ENCODE measurements at places on chromosomes 2 and 18.

DNA sequence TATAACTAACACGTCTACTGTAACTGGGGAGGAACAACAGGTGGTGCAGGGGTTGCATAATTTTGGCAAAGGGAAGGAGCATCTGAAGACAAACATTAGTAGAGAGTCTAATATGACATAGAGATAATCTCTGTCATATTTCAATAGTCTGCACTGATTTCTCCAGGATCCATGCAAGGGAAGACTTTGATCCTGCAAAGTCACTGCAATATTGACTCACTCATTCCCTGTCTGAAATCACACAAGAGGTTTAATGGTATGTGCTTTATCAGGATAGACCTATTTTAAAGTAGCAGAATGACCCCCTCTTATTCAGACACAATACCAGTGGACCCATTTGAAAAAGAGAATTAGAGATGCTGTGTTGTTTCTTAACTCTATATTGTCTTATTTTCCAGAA is 98.7 kb upstream of the CAVIN2 start:
- no peak for DNase-seq

GRCh38 chr18:24031916-24032315 is 17.4 kb downstream of the TTC39C start:
- no peak for DNase-seq

DNA sequence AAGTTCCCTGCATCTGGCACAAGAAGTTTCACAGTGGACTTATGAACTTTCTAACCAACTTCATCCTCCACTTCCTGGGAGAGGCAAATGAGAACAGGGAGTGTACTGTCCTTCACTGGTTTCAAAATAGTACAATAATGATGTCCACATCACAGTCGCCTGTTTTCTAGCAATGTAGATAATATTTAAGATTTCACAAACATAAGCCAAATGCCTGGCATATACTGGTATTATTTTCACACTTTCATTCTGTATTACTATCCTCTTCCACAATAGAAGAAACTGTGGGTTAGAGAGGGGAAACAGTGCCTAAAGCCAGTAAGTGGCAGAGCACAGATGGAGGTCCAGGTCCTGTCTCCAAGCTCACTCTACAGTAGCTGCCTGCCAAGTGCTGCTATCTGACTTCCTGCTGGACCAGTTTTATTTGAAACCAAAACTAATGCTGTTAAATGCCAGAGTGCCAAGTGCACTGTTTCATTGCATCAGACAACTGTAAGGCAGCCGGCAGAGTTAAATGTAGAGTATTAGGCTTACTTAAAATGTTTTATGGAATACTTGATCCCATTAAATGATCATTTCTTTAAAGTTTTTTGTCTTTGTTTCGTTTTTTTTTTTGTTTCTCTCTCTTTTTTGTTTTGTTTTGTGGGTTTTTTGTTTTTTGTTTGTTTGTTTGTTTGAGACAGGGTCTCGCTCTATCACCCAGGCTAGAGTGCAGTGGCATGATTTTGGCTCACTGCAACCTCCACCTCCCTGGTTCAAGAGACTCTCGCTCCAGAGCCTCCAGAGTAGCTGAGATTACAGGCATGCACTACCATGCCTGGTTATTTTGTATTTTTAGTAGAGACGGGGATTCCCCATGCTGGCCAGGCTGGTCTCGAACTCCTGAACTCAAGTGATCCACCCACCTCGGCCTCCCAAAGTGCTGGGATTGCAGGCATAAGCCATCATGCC is 15.1 kb downstream of the COBLL1 start:
- no peak for DNase-seq

DNA sequence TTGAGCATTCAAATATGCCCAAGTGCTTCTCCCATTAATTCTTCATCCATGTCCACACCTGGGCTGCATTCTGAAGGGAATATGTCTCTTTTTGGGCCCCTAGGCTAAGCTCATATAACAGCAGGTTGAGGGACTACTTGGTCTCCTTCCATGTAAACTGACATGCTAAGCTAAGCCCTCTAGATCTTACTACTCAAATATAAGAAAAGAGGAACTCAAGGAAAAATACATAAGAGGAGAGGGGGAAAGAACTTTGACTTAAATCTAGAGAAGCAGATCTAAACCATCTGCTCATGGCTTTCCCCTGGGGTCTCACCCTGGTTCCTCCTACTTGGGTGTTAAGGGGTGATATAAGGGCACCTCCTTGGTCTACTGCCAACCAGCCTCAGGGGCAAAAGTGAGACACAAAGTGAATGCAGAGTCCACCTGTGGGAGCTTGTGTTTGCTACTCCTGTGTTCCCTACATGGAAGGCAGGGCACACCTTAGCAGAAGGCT is 19.8 kb upstream of the NFU1 start:
- no peak for DNase-seq

- DNase-seq = no peak
These were observed 122.3 kb downstream of the DDX1 start for GRCh38 chr2:15714002-15714401.

GRCh38 chr2:101961338-101962191 is 30.2 kb upstream of the IL1R2 start:
- peak; percentile 15 for DNase-seq

GRCh38 chr2:11963966-11964365 is 217.5 kb downstream of the LPIN1 start:
- no peak for DNase-seq

DNA sequence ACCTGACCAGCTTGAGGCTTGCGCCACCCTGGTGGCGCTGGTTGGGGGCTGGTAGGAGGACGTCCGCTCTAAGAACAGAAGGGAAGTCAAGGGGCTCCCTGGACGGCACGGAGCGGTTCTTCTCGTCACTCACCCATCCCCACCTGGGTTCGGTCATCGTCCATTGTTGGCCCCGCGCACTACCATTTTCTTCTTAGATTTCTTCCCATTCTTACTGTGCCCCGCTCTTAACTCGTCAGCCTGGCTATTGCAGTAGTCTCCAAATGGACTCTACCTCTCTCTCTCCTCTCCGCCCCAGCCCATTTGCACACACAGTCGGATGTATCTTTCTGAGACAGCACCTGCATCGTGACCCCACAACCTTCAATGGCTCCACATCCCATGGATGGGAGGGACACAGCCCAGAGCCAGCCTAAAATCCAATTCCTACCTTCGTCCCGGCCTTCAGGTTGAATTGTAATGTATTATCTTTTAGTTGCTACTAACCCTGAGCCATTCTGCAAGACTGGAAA is 814 bp upstream of the RAB1A start:
- no peak for DNase-seq

DNA sequence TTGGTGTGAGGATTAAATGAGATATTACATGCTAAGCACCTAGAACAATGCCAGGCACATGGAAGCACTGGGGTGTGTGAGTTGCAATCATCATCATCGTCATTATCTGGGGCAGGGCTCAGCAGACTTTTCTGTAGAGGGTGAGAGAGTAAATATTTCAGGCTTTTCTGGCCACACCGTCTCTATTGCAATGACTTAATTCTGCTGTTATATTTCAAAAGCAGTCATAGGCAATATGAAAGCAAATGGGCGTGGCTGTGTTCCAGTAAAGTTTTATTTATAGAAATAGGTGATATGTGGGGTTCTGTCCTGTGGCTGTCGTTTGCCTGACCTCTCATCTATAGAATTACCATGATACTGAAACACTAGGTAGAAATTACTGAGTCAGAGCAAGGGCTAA is 60.6 kb downstream of the IL1R2 start:
- DNase-seq = no peak

Data from nucleus accumbens (tissue), 56 donors.